PC-3 (cell line): ENCODE measurements at places on chromosomes 12 and 14. TPM values are rescaled to one million over a fixed set of nuclear protein-coding genes. Genes with fewer than 3 reads are reported as not detected.
A peak's percentile ranks its signal among the peaks of the same experiment; 100 is the strongest.

GRCh38 chr12:42609605-42610004 is 20.1 kb upstream of the PRICKLE1 start:
- H3K27me3 ChIP-seq, result no peaks in the 10 kb centered on the region
- H3K4me1 ChIP-seq, result peaks cover 3% of the 10 kb centered on the region; the same call in 1 of the 2 replicates
- no peak overlapping the region for H3K27ac ChIP-seq
- peak; percentile 43 for DNase-seq

- H3K27me3 ChIP-seq, result no peaks in the 10 kb centered on the region
- no peak overlapping the region for H3K27ac ChIP-seq
- no peak for DNase-seq
- no peaks in the 10 kb centered on the region for H3K36me3 ChIP-seq
Measured at GRCh38 chr14:54867011-54867410, 35.6 kb downstream of the GCH1 start.

DNA sequence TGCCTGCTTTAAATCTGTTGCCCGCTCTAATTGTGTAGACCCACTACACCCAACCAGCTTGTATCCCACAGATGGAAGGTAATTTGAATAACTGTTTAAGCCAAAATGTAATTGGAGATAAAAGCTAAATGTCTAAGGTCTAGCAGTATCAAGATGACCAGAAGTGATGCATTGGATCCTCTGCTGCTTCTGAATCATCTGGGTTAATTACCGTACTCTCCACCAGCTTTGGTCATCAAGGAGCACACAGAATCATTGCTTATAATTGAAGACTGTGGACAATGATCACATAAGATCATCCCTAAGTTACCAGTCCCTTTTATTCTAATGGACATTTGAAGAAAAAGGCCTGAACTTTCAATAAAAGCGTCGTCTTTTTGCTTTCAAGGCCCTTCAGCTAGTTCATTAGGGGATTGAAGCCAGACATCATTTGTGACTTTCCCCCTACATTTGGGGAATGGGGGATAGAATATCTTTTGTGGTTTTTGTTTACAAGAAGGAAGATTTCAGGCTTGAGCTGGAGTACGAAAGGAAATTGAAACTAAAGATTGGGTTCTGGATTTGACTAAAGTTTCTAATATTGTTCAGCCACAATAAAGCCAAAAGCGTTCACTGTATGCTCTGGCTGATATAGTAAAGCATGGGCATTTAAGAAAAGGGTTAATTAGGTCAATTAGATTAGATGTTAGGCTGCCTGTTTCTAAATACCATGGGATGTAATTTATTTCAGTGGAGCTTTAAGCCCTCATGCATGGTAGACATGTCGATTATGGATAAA is 123.2 kb downstream of the CHST11 start:
- no peaks in the 10 kb centered on the region for H3K27me3 ChIP-seq
- no peak overlapping the region for H3K27ac ChIP-seq
- H3K4me3 ChIP-seq, result no peak overlapping the region
- no peaks in the 10 kb centered on the region for H3K36me3 ChIP-seq

PRR4 gene
- 3.5 and 9.3 TPM in 2 replicates for total RNA-seq

P2RX7 gene
- 1.6 and 6.0 TPM in 2 replicates for total RNA-seq

- no peaks in the 10 kb centered on the region for H3K4me1 ChIP-seq
- 0 out of 2 replicates have a peak, but pooled peaks cover 23% of the 10 kb centered on the region for H3K27me3 ChIP-seq
- no peaks in the 10 kb centered on the region for H3K36me3 ChIP-seq
- H3K4me3 ChIP-seq, result no peak overlapping the region
- no peak overlapping the region for H3K27ac ChIP-seq
Measured at GRCh38 chr12:5497329-5498053, 65.6 kb downstream of the NTF3 start.

NXPH4 gene
- total RNA-seq, result 10.7 and 15.1 TPM in 2 replicates

APPL2 gene
- total RNA-seq, result 36.2 and 42.2 TPM in 2 replicates

DNA sequence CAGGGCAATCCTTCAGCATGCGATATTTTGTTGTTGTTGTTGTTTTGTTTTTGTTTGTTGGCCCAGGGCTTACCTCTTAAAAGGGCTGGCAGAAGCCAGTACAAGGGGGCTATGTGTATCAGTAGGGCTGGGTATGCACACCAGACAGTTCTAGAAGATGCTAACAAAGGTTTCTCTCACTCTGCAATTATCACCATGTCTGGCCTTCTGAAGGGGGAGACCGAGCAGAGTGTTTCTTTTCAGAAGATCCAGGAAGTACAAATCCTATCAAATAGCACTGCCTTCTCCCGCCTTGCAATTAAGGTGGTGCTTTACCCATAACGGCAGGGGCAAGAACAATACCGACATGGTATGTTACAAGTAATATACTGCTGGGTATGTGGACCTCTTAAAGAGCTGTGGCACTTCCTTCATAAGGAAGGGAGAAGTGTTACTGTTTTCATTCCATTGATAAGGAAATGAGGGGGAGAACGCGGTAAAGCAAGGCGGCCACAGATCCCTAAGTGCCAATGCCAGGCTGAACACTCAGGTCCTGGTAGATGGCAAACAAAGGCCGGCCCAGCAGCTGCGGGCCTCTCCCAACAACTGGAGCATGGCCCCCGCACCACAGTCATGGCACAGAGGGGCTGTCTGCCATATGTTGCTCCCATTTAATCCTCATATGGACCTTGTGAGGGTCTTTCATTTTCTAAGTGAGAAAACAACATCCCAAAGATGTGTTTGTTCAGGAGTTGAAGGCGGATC is 19.2 kb upstream of the CACNA2D4 start:
- no peak overlapping the region for H3K27ac ChIP-seq
- H3K4me1 ChIP-seq, result peaks cover 21% of the 10 kb centered on the region
- no peak overlapping the region for H3K4me3 ChIP-seq
- no peak for DNase-seq
- H3K27me3 ChIP-seq, result no peaks in the 10 kb centered on the region

DNA sequence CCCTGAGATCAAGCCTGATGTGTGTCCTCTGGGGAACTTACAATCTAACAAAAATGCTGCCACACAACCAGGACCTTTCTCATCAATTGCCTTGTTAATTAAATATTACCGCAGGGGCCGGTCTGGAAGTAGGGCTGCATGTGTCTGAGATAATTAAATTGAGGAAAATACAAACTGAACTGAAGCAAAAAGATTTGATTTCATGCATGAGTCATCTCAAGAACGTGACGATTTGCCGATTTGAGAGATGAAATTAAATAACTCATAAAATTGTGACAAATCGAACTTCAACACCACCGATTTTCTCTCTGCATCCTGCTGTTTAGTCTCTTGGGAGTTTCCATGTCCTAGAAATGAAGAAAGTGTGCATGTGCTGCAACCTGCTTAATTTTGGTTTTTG is 94.6 kb upstream of the DAAM1 start:
- peaks cover 47% of the 10 kb centered on the region for H3K27me3 ChIP-seq
- no peaks in the 10 kb centered on the region for H3K36me3 ChIP-seq
- no peak overlapping the region for H3K4me3 ChIP-seq
- no peak overlapping the region for H3K27ac ChIP-seq

DNA sequence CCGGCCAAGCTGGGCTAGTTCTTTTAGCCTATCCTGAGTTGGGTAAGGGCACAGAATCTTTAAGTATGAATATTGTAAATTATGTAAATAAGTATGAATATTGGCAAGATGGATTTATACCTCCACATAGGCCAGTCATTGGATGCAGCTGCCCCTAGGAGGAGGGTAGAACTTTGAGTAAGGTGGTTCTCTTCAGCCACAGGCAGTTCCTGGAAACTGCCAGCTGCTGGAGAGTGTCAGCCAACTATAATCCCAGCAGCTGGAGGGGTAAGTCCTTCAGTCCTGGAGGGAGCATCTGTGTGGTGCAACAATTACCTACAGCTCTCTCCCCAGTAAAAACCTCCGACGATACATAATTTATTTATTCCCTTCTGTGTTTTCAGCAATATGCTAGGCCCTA is 65.8 kb upstream of the TMPO start:
- no peak overlapping the region for H3K27ac ChIP-seq
- H3K27me3 ChIP-seq, result peaks cover 30% of the 10 kb centered on the region
- no peaks in the 10 kb centered on the region for H3K4me1 ChIP-seq
- H3K4me3 ChIP-seq, result no peak overlapping the region
- no peak for DNase-seq

DNA sequence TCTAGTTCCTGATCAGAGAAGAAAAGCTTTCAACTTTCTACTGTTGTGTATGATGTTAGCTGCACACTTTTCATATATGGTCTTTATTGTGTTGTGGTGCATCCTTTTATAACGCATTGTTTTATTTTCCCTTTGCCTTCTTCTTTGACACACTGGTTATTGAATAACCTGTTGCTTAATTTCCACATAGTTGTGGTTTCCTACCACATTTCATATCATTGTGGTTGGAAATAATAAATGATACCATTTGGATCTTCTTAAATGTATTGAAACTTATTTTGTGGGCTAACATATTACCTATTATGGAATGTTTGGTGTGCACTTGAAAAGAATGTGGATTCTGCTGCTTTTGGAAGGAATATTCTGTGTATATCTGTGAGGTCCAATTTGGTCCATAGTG is 64.9 kb downstream of the GPHN start:
- no peak for DNase-seq
- H3K27me3 ChIP-seq, result no peaks in the 10 kb centered on the region
- H3K4me1 ChIP-seq, result no peaks in the 10 kb centered on the region
- no peak overlapping the region for H3K27ac ChIP-seq

- peak overlapping the region; percentile 81; the same call in 1 of the 2 replicates for H3K4me3 ChIP-seq
- DNase-seq, result no peak
- peaks cover 22% of the 10 kb centered on the region for H3K4me1 ChIP-seq
- H3K27me3 ChIP-seq, result no peaks in the 10 kb centered on the region
Measured at GRCh38 chr12:39440101-39440500, 2.8 kb downstream of the KIF21A start.

LGR5 gene
- 0.04 and 0.46 TPM in 2 replicates for total RNA-seq

DNA sequence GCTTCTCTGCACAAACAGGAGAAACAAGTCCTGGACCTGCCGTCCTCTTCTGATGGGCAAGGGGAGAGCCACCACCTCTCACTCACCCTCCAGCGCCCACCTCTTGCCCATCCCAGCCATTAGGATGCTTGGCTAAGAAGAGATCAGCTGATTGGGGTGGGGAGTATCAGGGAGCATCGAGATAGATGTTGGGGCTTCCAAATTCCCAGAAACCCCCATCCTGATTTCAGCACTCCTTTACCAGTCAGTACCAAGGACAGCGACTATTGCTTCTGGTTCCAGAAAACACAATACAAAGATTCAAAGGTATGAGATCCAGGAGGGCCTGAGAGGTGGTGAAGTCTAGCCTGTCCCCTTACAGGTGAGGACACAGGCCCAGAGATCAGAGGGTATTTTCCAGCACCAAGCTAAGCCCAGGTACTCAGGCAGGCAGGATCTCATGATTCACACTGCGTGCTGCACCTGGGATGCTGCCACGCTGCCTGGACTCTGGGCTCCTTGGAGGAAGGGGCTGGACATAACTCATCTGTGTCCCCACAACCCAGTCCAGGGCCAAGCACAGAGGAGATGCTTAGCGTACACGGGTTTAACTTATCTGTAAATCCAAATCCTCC is 76.6 kb downstream of the TUNAR start:
- H3K36me3 ChIP-seq, result no peaks in the 10 kb centered on the region
- H3K27ac ChIP-seq, result no peak overlapping the region
- DNase-seq, result no peak
- no peaks in the 10 kb centered on the region for H3K4me1 ChIP-seq
- no peaks in the 10 kb centered on the region for H3K27me3 ChIP-seq
